Body of pancreas (tissue), 4 donors: ENCODE measurements at places on chromosomes 3 and 15. TPM values are rescaled to one million over a fixed set of nuclear protein-coding genes. Genes with fewer than 3 reads are reported as not detected.
A peak's percentile ranks its signal among the peaks of the same experiment; 100 is the strongest.

The SENP8 gene
- total RNA-seq = 5.3 TPM

DNA sequence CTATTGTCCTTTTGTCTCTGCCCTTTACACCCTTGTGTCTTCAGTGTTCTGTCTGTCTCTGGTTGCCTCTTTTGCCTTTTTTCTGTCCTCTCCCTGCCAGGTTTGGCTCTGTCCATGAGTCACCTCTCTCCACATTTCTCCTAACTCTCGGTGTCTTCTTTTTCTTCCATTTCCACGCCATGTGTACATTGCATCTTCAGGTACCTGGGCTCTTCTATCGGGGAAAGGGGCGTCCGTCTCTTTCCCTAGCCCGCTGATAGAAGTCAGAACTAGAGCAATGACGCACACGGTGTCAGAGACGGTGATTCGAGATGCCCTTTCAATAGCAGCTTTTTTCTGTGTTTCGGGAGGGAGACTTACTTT, 641 bp downstream of the OPA1 start:
- no peak for DNase-seq
- peak overlapping the region; percentile 78 for H3K4me3 ChIP-seq
- peak overlapping the region; percentile 85 for H3K27ac ChIP-seq
- no peaks in the 10 kb centered on the region for H3K36me3 ChIP-seq

GRCh38 chr3:23859012-23859743, 53.4 kb downstream of the UBE2E1 start:
- no peak for DNase-seq
- H3K36me3 ChIP-seq = no peaks in the 10 kb centered on the region
- no peak overlapping the region for H3K27ac ChIP-seq
- H3K4me1 ChIP-seq = peaks cover 14% of the 10 kb centered on the region

DNA sequence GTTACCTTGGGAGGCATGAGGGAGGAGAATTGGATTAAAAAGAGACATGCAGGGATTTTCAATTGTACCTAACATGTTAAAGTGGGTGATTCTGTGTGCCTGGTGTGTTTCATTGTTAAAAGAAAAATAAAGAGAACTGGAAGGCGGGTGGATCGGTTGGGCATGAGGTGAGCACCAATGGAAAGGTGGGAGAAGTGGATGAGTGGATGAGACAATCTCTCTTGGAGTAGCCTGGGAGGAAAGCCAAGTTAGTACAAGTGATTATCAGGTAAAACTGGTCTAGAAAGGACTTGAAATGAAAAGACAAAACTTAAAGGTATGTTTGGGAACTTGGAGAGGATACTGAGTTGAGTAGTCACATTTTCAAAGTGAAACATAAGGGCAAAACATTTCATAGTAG, 12.1 kb downstream of the VEPH1 start:
- no peaks in the 10 kb centered on the region for H3K36me3 ChIP-seq
- no peaks in the 10 kb centered on the region for H3K4me1 ChIP-seq
- H3K27me3 ChIP-seq = no peaks in the 10 kb centered on the region
- no peak overlapping the region for H3K27ac ChIP-seq

- H3K4me1 ChIP-seq = peaks cover 6% of the 10 kb centered on the region
- H3K27ac ChIP-seq = no peak overlapping the region
- DNase-seq = no peak
- H3K27me3 ChIP-seq = no peaks in the 10 kb centered on the region
Measured at GRCh38 chr15:80744826-80745225, 34.3 kb upstream of the CEMIP start.

DNA sequence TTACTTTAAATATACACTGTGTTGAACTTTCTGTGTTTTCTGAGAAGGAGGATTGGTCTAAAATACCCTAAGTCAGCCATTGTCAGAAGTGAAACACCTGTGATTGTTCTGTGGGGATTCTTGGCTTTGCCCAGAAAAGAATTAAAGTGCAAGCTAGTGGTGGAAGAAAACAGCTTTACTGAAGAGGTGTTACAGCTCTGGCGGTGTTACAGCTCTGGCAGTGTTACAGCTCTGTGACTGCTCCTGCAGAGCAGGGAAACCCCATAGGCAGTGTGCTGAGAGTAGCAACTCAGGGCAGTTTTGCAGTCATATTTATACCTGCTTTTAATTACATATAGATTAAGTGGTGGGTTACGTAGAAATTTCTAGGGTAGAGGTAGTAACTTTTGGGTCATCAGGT, 66.6 kb downstream of the C3orf20 start:
- no peak for DNase-seq
- H3K27me3 ChIP-seq = no peaks in the 10 kb centered on the region
- no peaks in the 10 kb centered on the region for H3K36me3 ChIP-seq
- no peak overlapping the region for H3K4me3 ChIP-seq
- H3K4me1 ChIP-seq = no peaks in the 10 kb centered on the region
- no peak overlapping the region for H3K27ac ChIP-seq

The MYL3 gene
- 10.4 TPM for total RNA-seq

The NTRK3 gene
- total RNA-seq = 0.66 TPM

The C3orf70 gene
- 0.99 TPM for total RNA-seq

DNA sequence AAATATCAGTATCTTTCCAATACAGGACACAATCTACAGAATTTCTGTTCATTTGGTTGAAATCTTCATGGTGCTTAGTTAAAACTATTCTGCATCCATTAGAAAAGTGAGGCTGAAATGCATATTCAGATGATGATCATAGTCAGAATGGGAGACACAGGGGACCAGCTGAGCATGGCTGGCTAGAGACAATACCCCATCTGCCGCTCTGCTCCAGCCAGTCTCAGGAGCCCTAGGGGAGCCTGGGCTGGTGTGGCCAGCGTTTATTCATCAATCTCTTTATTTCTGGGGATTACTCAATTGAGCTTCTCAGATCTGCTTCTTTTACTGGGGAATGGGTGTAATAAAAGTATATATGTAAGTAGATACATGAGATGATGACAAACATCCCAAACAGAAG, 470.9 kb upstream of the CDIN1 start:
- H3K4me1 ChIP-seq = no peaks in the 10 kb centered on the region
- no peak overlapping the region for H3K27ac ChIP-seq
